ENCODE measurements at places on chromosomes 16 and 17.
A peak's percentile ranks its signal among the peaks of the same experiment; 100 is the strongest.

DNA sequence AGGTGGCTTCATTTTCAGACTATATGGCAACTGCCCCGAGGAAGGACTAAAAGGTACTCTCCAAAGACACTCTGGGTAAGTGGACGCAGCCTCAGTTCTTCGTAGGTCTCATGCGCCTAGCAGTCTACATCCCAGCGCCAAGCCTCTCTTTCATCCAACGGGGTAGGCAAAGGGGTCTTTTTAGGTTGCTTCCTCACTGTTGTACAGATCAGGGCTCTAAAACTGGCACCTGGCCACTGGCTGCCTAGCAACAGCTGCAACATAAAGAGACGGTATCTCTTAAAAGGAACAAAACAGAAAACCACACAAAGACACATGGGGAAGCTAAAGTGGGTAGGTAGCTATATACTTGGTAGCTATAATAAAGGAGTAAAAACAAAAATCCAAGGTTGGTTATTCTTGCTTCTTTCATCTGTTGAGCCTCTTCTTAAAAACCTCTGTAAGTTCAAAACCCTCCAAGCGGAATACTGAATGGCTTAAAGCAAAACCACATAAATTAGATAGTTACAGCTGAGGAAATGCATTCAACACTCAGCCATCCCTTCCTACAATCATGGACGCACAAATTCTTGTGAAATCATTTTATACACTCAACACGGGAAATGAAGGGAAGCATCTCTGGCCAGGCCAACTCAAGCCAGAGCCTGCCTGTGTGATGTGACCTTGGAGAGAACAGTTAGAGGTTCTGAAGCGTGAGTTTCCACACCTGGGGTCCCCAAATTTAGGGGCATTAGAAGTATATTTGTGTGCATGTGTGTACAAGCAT, 22.7 kb downstream of the CYTH1 start:
- DNase-seq = peak; percentile 31

GRCh38 chr16:29825145-29826044, 5.1 kb downstream of the MVP start:
- DNase-seq = peak; percentile 99

- DNase-seq = no peak
Observed at GRCh38 chr17:76479515-76480060, 12.2 kb downstream of the AANAT start.

DNA sequence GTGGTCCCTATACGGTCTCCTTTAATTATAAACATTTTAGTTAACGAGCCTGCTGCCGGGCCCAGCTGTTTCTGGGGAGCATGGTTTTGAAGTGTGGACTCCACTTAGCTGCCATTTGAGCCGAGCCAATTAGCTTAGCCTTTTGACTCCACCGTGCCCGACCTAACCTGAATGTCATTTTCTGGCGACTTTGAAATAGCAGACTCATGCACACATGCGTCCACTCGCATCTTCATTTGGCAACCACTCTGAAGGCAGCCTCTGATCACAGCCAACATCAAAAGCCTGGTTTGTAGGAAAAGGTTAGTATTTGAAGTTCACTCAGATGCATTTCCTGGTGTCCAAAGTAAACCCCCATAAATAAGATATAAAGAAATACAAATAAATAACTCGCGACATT, 16.8 kb downstream of the AXIN2 start:
- peak; percentile 35 for DNase-seq

All from NCI-H524 (cell line).